ENCODE measurements at places on chromosomes 3 and 15.
A peak's percentile ranks its signal among the peaks of the same experiment; 100 is the strongest.

DNA sequence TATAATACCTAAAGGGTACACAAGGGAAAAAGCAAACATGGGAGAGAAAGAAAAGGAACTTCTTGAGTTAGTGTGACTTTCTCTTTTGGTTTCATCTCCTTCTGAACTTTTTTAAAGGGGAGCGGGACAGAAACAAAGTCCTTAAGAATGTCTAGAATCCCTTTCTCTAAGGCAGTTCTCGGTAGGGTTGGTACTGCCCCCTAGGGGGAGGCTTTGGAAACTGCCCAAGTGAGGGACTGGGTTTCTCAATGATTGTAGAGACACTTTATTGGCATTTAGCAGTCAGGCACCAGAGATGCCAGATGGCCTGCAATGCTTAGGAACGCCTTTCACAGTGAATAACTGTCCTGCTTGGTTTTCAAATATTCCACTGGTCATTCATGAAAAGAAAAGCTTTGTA lies 172.7 kb downstream of the WDR72 start:
- peak; percentile 57 for DNase-seq

GRCh38 chr15:70182858-70183695 lies 85.4 kb upstream of the TLE3 start:
- peak; percentile 20 for DNase-seq

DNA sequence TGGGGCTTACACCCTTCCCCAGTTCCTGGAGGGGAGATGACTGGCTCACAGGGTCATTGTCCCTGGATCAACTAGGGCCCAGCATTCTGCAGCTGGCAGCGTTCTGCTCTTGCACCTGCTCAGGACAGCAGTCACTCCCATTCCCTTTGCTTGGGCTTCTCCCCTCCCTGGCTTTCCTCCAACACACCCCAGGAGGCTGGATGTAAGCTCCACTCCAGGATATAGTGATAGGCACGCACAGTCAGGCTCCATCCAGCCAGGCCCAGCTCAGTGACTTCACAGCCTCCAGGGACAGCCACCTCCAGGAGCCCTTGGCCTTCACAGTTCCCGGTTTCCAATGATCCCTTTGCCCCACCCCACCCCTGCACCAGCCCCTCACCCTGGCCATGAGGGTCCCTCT lies 1.9 kb downstream of the SPTBN5 start:
- no peak for DNase-seq

DNA sequence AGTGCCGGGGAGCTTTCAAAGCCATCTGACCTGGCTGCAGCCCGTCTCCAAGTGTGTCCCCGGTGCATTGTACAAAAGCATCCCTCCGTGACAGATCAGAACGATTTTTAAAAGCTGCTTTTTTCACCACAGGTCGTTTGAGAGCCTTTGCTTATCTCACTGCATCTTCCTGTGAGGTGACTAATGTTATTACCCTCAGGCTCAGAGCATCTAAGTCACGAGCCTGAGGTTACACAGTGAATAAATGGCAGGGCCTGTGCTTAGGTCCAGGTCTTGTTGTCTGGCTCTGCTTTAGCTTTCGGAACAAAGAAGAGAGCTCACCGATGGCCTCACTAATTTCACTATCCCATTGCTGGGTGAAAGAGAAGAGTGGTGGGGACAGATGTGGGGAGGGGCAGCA lies 83.3 kb downstream of the SEC22A start:
- no peak for DNase-seq

DNA sequence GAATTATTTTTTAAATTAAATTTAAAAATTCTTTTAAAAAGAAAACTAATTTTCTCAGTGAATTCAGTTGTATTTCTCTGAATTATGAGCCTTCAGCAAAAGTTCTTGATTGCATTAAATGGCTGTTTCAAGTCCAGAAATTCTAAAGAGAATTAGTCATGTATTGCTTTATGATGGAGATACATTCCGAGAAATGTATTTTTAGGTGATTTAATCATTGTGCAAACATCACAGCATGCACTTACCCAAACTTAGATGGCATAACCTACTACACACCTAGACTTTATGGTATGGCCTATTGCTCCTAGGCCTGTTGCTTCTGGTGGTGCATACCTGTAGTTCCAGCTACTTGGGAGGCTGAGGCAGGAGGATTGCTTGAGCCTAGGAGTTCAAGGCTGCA lies 44.3 kb upstream of the GCNT3 start:
- no peak for DNase-seq

DNA sequence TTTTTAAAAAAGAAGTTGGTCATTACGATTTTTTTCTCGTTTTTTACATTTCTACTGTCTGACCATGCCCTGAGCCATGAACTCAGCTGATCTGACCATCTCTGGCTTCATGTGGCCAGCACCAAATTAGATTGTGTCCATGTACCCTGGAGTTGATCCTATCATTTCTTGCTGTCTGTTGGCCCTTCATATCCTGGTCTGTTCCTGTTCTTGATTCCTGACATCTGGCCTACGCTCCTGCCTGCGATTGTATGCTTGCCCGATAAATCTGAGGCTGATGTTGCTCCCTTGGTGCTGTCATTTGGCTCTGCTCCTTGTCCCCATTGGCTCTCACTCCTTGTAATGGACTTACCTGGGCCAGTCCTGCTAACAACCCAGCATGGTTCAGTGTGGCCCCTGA lies 89.8 kb upstream of the IGSF10 start:
- DNase-seq: no peak

DNA sequence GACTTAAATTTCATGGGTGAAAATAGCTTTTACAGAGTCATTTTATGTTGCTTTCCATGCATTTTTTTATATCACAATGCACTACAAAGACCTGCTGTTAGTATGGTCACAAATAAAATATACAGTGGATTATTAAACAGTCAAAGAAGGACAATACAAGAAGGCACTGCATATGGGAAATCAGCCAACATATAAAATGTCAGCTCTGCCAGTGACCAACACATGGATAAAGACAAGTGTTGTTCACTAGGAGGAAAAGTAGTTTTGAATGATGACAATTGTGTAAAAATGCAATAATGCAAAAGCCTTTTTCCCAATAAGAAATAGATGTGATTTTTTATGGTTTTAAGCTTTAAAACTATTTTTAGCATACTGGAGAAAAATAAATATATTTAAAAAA lies 425.3 kb upstream of the CBLB start:
- DNase-seq: no peak

GRCh38 chr3:138889792-138890191 lies 55.1 kb upstream of the PIK3CB start:
- DNase-seq: no peak

DNA sequence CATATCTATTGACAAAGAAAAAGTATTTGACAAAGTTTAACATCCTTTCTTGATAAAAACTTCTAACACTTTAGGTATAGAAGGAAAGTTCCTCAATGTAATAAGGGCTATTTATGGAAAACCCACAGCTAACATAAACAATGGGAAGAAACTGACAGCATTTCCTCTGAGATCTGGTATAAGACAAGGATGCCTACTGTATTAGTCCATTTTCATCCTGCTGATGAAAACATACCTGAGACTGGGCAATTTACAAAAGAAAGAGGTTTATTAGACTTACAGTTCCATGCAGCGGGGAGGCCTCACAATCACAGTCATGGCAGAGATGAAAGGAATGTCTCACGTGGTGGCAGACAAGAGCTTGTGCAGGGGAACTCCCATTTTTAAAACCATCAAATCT lies 17.8 kb upstream of the CLDN1 start:
- DNase-seq: no peak

- DNase-seq: no peak
Observed at GRCh38 chr15:60049948-60050347, 45.8 kb downstream of the FOXB1 start.

GRCh38 chr3:172980849-172981248 lies 160.2 kb downstream of the SPATA16 start:
- DNase-seq: no peak

Measured in sigmoid colon (tissue), 7 donors.